Skeletal muscle tissue (tissue), 5 donors: ENCODE measurements at places on chromosomes 7 and 10. TPM values are rescaled to one million over a fixed set of nuclear protein-coding genes. Genes with fewer than 3 reads are reported as not detected.

Gene GIMAP8
- 12.0 TPM for total RNA-seq

Gene ANXA11
- 29.7 TPM for total RNA-seq

Gene HABP2
- total RNA-seq, result under 0.01 TPM

Gene FAM25A
- total RNA-seq, result not detected

Gene MAD1L1
- 42.3 TPM for total RNA-seq

Gene SP4
- total RNA-seq, result 8.9 TPM

Gene MYPN
- 57.4 TPM for total RNA-seq

Gene COL1A2
- 6,663 TPM for total RNA-seq

Gene CPN1
- total RNA-seq, result not detected

Gene PDZD8
- 7.8 TPM for total RNA-seq

Gene MLXIPL
- total RNA-seq, result 1.6 TPM
